Small intestine (tissue), 16 donors: ENCODE measurements at places on chromosomes 7 and 10.

- no peak for DNase-seq
Measured at GRCh38 chr7:55127135-55127551, 108.3 kb downstream of the EGFR start.

DNA sequence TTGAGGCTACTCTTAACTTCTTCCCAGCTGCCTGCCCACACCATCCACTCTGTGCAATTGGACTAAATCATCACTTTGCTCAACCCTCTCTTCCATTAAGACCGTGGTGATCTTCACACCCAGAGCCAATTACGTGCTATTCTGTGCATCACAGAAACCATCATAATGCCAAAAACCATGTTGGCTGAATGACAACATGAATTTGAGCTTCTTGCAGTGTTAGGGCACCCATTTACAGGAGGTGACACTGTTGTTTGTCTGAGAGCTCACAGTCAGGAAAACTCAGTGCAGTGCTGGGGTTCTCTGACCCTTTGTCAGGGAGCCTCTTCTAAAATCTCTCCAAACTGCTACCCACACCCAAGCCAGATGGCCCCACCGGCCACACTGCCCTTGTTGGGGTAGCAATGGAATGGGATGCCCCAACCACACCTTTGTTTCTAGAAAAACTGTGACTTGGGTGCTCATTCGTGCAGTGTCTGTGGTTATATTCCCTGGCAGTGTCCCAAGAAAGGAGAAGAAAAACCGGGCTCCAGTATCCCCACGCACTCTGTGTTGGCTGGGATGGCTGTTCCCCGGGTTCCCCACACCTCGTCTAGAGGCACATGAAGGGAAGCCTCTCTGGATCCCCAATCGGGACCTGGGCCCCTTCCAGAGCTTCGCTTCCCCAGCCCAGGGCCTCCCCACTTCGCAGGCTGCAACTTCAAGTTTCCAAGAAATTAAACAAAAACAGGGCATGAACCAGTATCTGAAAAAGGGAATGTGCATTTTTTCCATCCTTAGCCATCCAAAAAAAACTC is 2.0 kb upstream of the TNS3 start:
- no peak for DNase-seq

GRCh38 chr10:62919776-62920175 is 103.6 kb upstream of the EGR2 start:
- DNase-seq: no peak

- DNase-seq: no peak
Measured at GRCh38 chr7:69819333-69819705, 221.0 kb downstream of the AUTS2 start.

GRCh38 chr7:29567174-29567573 is 3.5 kb downstream of the PRR15 start:
- DNase-seq: peak; percentile 87

GRCh38 chr7:129702316-129702715 is 90.8 kb downstream of the NRF1 start:
- no peak for DNase-seq

DNA sequence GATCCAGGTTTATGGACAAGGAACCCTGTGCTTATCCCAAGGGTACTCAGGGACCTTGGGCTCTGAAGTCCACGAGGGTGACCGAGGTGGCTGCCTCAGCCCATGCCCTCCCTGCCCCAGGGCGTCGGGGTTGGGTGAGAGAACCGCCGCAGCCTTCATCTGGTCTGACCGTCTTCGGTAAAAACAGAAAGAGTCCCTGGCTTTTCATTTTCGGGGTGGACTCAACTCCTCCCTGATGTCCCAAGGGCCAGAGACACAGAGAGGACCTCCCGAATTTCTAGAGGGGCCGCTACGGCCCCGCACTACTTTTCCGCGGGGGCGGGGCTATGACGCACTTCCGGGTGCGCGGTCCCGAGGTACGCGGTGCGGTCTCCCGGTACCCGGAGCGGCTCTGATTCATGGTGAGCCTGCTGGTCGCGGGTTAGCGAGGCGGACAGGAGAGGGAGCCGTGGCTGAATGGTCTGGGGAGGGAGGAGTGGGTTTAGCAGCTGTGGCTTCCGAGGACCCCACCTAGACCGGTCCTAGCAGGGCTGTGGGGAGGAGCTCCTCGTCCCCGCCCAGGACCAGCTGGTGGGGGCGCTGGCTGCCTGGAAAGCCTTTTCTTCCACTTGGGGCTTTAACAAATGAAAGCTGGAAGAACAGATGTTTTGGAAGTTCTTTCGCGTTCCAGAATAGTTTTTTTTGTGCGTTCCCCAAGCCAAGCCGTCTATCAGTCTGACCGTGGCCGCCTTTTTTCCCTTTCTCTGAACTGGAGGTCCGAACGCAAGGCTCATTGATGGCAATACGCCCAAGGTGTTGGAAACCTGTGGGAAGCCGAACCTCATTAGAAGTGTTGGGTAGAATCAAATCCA is at the start of gene ZSCAN21:
Gene ZSCAN21, plus strand, starts transcription at position 334 of the 851 bp plus-strand sequence. CDS start 7,233 bp downstream, outside the sequence.
- peak; percentile 77 for DNase-seq

DNA sequence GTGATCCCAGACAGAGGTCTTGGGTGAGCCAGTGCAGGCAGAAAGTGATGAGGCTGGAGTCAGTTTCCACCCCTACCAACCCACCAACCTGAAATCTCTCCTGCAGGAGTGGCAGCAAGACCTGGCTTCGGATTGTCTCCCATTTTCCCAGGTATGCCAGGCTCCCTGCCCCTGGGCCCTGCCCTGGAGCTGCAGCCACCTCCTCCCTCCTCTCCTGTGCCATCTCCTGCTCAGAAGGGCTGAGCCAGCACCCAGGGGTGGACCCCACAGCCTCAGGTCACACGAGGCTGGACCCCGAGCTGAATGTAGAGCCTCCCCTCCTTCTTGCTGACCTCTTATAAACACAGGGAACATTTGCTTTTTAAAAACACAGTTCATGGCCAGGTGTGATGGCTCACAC is 17.0 kb upstream of the LIMK1 start:
- no peak for DNase-seq

DNA sequence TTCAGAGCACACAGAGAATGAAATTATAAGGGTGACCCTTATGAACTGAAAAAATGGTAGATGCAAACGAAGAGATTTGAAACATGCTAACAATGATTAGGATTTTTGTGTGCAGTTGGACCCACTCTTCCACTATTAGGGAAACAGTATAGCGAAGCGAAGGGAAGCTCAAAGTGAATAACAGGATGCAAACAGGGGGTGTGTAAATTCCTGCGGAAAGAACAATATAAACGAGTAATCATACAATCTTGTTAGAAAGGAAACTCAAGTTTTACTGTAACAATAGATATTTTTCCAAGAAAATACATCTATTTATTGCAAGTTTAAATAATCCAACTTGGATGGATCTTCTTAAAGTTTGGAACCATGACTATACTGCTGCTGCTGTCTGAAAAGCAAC is 14.7 kb downstream of the AHR start:
- no peak for DNase-seq

- DNase-seq: no peak
Measured at GRCh38 chr7:46630031-46630430, 709.0 kb upstream of the IGFBP3 start.

GRCh38 chr7:30977896-30978564 is 14.3 kb downstream of the GHRHR start:
- peak; percentile 77 for DNase-seq

GRCh38 chr7:70268179-70268578 is 669.9 kb downstream of the AUTS2 start:
- DNase-seq: peak; percentile 2

GRCh38 chr10:27857616-27858015 is 112.0 kb upstream of the MKX start:
- no peak for DNase-seq

DNA sequence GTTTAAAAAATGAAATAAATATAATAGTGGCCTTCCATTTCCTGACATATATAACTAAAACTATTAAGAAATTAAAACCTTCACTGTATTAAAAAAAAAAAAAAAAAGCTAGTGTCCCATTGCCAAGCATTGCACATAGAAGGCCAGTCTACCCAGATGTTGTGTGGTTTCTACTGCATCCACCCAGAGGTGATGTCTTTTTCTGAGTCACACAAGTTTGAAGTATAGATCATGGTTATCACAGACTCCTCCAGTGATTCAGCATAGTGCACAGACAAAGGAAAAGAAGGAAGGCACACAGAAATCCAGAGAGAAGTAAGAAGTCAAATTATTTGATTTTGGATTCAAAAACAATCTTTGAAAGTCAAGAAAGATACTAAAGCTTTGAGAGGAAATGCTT is 429.0 kb downstream of the ETV1 start:
- no peak for DNase-seq

DNA sequence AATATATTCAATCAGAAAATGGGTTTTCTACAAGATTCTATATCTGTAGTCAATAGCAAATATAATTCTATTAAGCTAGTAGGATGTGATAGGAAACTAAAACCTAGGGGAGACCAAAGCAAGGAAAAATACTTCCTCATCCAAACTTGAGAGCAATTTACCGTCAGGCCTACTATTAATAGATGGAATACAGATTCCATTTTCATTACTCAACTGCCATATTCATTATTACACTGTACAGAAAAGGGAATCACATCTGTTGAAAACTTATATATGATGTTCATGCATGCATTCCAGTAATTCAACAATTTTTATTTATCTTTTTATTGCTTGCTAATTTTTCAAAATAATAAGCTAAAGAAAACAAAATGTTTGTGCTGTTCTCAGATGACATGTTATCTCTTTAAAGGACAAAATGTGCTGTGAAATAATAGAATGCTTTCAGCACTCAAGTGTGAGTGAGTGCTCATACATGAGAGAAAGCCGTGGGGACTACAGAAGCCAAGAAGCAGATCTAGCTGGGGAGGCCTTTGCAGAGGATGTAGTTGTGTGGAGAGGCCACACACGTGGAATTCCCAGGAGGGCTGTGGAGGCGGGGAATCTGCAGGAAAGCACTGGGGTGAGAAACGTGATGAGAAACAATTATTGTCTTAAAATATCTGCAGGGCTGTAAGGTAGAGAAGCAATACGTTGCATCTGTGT is 110.0 kb downstream of the EGFR start:
- DNase-seq: no peak

DNA sequence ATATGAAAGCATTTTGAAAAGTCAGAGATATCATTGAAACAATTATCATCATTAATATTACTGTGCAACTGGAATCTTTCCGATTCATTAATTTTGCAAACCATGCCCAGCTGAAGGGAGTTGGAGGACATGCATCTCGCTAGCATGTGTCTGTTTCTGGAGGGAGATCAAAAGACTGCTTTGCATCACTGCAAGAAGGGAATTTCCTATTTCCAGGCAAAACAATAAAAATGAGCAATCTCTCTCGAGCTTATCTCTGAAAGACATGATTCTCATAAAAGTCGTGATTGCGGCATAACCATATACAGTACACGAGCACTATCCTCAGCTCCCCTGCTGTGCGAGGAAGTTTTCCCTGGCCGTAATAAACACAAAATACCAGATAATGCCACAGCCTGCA is 607.6 kb upstream of the DPP6 start:
- no peak for DNase-seq

DNA sequence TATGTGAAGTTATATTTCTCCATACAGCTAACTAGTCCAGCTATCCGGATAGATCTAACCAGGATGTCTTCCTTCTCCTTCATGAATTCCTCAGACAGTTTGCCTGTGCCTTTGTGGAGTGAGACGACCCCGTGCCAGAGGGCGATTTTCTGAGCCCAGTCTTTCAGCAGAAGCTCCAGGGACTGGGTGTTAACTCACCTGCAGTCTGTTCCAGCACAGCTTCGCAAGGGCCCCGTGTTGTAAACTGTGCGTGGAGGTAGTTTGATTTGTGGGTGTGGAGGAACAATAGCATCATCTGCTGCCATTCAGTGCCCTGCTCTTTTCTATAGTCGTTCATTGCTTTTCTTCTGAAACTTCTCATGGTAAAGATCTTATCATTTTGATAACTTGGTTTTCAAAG is 103.8 kb downstream of the INPP5A start:
- no peak for DNase-seq

DNA sequence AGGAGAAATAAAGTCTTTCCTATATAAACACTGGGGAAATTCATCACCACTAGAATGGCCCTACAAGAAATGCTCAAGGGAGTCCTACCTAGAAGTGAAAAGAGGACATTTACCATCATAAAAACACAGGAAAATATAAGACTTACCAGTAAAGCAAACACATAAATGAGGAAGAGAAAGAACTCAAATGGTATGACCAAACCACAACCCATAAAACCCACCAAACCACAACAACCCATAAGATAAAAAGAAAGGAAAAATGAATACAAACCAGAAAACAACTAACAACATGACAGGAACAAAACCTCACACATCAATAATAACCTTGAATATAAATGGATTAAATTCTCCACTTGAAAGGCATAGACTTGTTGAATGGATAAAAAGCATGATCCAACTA is 71.9 kb upstream of the DIP2C start:
- DNase-seq: no peak

- peak; percentile 66 for DNase-seq
Measured at GRCh38 chr10:124737221-124737620, 7.0 kb downstream of the FAM53B start.

GRCh38 chr7:103134836-103135554 is 13.9 kb downstream of the NAPEPLD start:
- no peak for DNase-seq

DNA sequence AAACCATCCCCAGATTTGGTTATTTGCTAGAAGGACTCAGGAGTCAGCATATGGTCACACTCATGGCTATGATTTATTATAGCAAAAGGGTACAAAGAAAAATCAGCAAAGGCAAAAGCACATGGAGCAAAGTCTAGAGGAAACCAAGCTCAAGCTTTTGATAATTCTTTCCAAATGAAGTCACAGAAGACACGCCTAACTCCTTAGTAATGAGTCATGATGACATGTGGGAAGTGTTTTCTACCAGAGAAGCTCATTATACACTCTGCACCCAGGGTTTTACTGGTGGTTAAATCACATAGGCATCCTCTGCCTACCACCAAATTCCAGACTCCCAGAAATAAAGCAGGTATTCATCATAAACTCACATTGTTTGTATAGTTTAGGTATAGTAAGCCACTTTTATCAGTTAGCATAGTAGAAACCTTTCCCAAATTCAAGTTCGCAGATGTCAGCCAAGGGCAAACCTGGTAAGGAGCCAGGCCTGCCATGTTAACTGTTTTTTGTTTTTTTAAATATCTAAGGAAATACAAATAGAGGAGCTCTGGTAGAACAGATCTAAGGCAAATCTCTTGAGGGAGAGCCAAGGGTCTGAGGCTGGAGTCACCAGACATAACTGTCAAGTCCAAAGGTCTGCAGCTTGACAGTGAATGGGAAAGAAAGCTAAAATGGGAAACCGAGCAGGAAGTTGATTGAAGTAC is 15.4 kb upstream of the HIBADH start:
- DNase-seq: peak; percentile 96

DNA sequence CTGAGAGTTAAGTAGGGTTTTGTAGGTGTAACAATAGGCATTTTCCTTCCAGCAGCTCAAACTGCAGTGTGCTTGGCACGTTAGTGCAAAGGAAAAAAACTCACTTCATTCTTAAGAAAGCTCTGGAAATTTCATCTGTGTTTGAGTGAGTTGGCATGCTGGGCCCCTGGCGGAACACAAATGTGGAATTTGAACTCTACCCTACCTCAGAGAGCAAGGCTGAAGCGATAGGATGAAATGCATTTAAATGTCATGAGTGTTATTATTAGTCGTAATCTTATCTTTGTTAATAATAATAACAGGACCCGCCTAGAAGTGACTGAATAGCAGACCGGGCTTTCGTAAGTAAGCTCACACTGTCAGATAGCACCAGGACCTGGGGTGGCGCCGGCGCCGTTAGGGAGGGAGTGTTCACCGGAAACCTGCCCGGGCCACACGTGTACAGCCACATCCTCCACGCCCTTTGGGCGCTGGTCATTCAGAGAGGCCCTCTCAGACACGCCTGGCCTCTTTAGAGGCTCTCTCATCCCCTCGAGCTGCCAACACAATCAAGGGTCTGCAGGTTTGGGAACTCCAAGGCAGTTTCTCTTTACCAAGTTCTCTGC is 63.5 kb downstream of the GRK5 start:
- peak; percentile 95 for DNase-seq

- DNase-seq: no peak
Measured at GRCh38 chr7:149638566-149639320, 134.6 kb downstream of the ZNF467 start.
